ENCODE measurements at places on chromosomes 2 and 18.

DNA sequence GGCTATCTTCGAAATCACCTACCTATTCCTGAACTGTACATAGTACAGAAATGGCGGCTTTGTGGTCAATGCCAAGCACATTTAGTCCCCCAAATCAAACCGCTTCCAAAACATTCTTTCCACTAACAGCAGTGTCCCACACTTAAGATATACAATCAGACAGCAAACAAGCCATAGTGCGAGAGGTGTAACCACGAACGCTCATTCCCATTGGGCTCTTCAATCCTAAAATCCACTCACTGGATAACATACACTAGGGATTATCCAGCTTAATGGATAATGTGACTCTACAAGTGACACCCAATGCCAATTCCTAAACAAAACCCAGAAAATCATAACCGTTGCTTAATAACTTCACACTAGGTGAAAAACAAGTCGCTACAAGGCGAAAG, 2.0 kb downstream of the XPO1 start:
- no peak for DNase-seq

DNA sequence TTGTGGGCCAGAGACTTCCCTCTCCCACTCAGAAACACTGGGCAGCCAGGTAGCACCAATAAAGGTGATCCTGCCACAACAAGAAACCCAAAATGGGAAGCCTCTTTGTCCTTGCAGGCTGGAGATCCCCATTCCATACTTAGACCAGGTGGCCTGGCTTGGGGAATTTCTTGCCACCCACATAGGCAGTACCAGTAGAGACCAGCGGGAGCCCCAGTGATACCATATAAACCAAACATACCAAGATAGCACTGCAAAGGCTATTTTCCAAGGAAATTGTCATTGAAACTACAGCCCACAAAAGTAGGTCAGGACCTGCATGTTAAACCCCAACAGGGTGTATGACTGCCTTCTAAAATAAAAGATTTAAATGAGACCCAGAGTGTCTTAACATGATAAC, 171.6 kb downstream of the DIS3L2 start:
- no peak for DNase-seq

DNA sequence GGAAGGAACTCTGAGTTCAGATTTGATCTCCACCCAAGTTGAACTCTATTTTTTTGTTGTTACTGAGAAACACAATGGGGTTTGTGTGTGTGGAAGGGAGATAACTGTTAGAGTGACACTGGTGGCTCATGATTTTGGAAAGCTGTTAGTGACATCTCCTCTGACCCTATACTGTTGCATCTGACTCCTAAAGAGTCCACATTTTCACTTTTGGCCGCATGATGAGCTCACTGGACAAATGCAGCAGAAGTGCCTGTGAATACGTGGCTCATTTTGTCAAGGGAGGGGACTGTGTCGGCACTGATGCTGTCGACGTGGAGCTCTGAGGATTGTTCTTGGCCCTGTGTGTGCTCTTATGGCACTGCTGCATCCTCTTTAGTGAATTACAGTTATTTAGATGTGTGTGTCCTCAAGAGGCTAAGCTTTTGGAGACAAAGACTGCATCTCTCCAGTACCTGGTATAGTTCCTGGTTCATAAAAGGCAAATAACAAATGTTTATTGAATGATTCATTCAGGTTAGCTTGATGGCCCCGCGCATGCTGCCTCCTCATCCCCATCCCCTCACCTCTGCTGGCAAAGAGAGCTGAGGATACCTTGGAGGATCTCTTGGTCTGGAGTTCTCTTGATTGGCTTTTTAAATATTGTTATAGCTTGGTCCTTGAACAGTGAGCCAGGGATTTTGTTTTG, 135.4 kb downstream of the PHLPP1 start:
- DNase-seq: no peak

DNA sequence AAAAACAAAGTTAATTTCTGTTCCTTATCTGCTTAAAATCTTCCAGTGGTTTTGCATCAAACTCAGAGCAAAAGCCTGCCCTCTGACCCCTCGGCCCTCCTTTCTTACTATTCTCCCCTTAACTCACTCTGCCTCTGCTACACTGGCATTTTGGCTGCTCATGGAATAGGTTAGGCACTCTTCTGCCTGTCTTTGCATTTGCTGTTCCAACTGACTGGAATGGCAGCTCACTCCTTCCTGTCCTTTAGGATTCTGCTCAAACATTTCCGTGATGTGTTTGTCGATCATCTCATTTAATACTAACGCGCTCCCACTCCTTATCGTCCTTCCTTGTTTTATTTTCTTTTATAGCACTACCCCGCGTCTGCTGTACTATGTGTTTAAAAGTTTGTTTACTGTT, 815 bp downstream of the CEBPZ start:
- no peak for DNase-seq

DNA sequence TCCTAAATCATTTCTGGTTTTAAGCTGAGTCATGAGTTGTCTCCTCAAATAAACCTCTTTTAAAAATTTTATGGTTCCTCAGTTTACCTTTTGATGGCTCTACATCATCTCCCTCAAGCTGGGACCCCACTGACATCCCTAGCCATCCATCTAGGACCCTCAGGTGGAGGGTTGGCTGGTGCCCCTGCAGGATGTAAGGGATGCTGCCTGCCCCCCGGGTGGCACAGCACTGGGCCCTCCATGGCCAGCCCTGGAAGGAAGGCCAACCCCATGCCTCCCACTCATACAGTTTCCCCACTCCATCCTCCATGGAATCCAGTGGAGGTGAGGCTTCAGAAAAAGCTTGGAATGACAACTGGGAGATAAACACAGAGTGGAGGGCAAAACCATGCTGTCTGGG, 17.2 kb upstream of the GPC1 start:
- no peak for DNase-seq
